Esophagus mucosa (tissue), 1 donor: ENCODE measurements at places on chromosomes 1 and 21.

DNA sequence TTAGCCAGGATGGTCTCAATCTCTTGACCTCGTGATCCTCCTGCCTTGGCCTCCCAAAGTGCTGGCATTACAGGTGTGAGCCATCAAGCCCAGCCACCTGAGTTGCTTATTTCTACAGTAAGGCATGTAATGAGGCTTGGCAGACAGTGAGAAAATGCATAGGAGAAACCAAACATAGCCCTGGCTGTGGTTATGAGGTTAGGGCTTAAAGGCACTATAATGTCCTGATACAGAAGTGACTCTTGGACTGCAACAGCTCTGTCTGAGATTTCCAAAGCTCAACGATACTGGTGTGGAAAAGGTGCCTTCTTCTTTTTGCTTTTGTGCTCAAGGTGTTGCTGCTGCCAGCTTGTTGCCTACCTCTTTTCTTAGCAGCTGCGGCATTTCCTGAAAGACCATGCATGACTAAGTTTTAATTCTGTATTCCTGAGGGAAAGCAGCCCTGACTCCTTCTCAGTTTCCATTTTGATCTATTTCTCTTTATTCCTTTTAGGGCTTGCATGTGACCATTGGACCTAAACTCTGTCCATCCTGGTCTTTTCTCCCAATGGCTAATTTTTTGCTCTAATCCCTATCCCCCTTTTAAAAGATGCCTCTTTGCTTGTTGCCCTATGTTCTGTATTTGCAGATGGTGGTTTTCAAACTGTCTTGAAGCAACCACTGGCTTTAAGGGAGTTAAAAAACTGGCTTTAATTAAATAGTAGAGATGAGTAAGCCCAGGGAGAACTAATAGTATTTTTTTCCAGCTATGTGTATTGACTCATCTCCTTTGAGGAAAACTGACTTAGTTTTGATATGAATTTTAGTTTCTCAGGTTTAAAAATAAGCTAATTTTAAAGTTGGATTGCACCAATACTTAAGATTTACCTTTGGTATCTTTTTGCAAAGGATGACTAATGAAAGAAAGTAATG, 70.3 kb downstream of the KIF1B start:
- no peak for ATAC-seq

GRCh38 chr1:150549496-150550221, 451 bp downstream of the ADAMTSL4 start:
- ATAC-seq, result peak; percentile 2

DNA sequence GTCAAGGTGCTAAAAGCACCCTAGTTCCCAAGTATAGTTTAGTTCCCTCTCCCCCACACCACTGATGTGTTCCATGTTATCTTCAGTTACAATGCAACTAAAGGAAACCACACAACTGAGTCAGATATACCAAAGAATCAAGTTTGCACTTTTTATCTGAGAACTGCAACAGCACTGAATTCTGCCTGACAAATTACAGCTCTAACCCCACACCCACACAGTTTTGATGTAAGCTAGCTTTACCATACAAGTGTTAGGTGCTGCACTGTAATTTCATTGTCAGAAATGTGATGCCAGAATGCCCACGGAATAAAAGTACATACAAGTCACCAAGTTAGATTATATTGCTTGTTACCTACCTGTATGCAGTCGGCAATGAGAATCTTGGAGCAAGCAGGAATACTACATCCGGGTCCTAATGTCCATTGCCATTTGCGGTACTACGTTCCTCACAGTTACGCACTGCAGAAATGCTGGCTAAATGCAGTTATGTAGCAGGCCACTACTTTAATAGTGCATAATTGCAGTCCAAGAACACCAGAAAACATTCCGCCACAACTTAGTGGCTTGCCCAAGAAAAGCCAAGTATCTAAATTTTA, 12.1 kb downstream of the SFPQ start:
- ATAC-seq, result no peak

DNA sequence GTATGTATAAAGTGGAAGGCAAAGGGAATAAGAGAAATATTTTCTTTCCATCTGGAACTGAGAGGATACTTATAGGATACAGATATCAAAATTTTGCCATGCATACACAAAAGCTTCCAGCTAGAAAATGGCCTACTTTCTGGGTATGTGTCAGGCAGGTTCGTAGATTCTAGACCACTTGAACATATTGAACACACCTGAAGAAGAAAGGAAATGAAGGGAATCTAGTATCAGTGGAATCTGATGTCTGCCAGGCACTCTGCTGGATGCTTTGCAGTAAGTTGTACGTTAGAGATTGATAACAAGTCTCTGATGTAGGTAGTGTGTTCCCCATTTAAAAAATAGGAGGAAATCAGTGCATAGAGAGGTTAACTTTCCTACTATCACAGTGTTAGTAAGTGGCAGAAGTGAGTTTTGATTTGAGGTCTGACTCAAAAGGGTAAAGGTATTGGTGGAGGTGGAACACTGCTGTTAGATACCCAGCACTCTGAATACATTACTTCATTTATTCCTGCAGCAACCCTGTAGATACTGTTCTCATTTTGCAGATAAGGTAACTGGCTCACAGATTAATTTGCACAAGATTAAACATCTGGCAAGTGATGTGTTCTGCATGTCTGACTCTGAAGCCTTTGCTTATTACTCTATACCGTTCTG, 3.0 kb downstream of the CAMSAP2 start:
- no peak for ATAC-seq

GRCh38 chr21:44764319-44765230, 37.0 kb downstream of the UBE2G2 start:
- peak; percentile 1 for ATAC-seq

GRCh38 chr1:82614090-82614489, 813.4 kb downstream of the ADGRL2 start:
- ATAC-seq, result no peak

GRCh38 chr1:17561561-17561985, 22.1 kb downstream of the ARHGEF10L start:
- peak; percentile 17 for ATAC-seq

DNA sequence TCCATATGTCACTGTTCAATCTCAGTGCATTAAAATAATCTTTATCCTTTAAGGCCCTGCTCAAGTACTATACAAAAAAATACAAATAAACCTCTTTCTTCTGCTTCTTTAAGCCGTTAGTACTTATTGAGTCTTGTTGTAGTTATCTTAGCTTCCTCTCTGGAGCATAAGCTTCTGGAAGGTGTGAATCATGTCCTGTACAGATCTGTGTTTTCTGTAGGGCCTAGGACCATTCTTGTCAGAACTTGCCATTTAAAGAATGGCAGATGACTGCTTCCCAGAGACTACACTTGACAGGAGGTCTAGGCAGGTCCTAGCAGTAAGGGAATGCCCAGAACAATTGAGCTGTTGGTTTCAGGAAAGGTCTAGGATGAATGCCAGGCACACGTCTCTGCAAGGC, 12.9 kb downstream of the NEK7 start:
- ATAC-seq, result peak; percentile 91

GRCh38 chr1:34928699-34929496, 552 bp downstream of the DLGAP3 start:
- ATAC-seq, result peak; percentile 13

- no peak for ATAC-seq
These were observed 30.7 kb downstream of the LRP8 start for GRCh38 chr1:53297195-53297594.
